ENCODE measurements at places on chromosomes 5 and 9.

- DNase-seq, result no peak
These were observed 43.6 kb upstream of the RAD23B start for GRCh38 chr9:107239474-107239873.

DNA sequence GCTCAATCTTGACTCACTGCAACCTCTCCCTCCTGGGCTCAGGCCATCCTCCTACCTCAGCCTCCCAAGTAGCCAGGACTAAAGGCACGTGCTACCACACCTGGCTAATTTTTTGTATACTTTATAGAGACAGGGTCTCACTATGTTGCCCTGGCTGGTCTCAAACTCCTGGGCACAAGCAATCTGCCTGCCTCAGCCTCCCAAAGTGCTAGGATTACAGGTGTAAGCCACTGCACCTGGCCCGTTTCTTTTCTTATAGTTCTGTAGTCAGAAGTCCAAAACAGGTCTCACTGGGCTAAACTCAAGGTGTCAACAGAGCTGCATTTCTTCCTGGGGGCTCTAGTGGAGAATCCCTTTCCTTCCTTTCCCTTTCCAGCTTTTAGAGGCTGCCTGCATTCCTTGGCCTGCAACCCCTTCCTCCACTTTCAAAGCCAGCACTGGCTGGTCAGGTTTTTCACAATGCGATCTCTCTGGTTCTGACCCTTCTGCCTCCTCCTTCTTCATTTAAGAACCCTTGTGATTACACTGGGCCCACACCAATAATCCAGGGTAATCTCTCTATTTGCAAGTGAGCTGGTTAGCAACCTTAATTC, 16.3 kb downstream of the IRF1 start:
- no peak for DNase-seq

DNA sequence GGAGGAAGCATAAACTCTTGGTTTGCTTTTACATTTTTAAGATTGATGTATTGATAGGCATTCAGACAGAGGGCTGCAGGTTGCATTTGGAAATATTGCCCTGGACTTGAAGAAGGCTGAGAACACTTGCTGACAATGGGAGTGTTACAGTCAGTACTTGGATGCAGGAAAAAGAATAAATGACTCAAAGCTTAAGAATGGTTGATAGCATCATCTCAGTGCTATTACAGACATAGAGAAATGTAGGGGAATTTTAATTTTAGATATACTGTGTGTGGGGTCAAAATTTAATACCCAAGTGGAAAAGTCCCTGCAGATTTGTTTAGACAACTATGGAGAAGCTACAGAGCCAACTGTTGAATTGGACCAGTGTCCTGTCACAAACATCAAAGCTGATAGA, 101.1 kb downstream of the ISL1 start:
- DNase-seq, result no peak

GRCh38 chr9:37283730-37284325, 138.7 kb upstream of the GRHPR start:
- DNase-seq, result peak; percentile 17

DNA sequence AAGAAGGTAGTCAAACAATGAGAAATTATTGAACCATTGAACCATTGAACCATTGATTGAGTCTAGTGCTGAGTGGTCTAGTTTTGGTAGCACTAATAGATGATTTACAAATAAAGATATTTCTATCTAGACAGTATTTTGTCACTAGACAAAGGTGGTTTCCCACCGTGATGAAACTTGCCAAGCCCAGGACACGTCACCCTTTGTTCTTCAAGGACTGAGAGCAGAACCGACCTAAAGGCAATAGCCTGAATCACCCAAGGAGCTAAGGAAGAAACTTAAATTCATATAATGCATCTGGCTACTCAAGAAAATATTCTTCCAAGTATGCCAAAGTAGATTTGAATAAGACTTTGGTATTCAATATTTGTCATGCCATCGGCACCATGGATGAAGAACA, 103.3 kb downstream of the ESM1 start:
- DNase-seq, result no peak

GRCh38 chr9:87292449-87293191, 205.0 kb upstream of the DAPK1 start:
- DNase-seq, result no peak

DNA sequence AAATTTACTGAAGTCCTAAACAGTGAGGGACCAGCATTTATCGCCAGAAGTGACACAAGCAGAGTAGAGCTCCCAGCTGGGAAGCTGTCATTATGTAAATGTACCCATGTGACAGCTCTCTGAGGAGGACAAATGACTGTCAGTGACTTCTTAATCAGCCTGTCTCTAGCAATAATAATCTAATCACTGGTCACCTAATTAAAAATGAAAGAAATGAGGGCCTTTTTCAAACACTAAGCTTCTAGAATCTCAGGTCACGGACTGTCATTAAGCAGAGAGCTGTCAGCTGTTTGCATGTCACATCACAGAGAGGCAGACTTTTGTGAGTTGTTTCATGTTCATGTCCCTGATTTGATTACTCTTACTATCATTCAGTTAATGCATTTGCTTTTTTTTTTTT, 77.9 kb upstream of the FBXL17 start:
- no peak for DNase-seq

GRCh38 chr5:67202828-67203227, 6.2 kb upstream of the CD180 start:
- DNase-seq, result no peak

GRCh38 chr5:57834829-57835608, 352.4 kb upstream of the ACTBL2 start:
- DNase-seq, result no peak

DNA sequence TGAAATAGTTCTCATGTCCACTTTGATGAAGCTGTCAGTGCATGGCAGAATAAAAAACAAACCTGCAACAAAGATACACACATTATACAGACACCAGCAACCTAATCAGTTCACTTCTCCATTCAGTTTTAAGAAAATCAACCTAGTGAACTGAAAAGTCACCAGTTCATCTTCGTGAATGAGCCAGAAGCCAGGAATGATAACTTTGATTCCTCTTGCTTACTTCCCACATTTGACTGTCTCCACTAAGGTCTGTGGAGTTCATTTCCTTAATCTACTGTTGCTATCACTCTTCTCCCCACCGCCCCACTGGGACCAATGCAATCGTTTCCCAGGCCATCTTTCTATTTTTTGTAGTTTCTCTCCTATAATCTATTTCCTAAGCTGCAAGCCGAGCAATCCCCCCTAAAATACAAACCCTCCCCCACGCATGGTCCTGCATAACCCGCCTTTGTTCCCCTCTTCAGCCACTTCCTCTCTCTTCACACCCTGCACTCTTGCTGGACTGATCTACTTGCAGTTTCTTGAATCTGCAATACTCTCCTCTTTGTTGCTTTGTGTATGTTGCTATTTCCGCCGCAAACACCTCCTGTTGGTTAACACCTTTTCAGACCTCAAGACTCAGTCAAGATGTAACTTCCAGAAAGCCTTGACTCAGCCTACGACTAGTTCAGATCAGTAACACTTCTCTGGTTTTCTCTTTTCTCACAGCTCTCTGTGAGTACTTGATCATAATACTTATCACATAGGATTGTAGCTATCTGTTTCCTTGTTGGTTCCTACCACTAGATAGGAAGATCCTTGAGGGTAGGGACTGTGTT, 16.6 kb downstream of the STOM start:
- DNase-seq, result no peak

GRCh38 chr5:135534609-135535419, 950 bp downstream of the NEUROG1 start:
- DNase-seq, result no peak

All from AG04449 (cell line).